ENCODE measurements at places on chromosomes 2 and 18.

- no peak for DNase-seq
Observed at GRCh38 chr18:79912409-79912991, 39.0 kb downstream of the SLC66A2 start.

- no peak for DNase-seq
Observed at GRCh38 chr18:33282709-33283333, 157.7 kb downstream of the CCDC178 start.

DNA sequence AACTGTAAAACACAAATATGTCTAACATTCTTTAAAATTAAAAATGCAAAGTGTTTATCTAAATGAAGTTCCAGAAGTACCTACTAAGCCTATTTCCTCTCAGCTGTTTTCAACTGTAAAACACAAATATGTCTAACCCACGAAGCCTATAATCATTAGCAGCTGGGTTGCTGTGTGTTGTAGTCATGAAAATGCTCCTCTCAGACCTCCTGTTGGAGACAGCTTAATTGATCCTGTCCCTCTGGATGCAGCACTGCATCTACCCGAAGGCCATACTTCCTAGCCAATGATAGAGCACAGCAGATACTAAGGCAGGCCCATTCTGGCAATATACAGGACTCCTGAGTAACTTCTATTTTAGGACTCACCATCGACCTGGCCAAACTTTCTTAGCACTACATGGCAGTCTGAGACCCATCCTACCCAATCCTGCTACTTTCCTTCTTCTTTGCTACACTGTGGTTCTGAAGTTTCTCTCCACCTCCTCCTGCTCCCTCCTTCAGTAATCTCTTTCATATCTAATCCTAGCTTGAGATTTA, 92.5 kb upstream of the RBBP8 start:
- no peak for DNase-seq

GRCh38 chr2:190123956-190124355, 61.4 kb upstream of the MSTN start:
- no peak for DNase-seq

Measured in OCI-M1 (cell line).